GM03348 (cell line): ENCODE measurements at places on chromosomes 7 and 10.
A peak's percentile ranks its signal among the peaks of the same experiment; 100 is the strongest.

GRCh38 chr7:23945472-23945871, 235.5 kb downstream of the STK31 start:
- DNase-seq = no peak

DNA sequence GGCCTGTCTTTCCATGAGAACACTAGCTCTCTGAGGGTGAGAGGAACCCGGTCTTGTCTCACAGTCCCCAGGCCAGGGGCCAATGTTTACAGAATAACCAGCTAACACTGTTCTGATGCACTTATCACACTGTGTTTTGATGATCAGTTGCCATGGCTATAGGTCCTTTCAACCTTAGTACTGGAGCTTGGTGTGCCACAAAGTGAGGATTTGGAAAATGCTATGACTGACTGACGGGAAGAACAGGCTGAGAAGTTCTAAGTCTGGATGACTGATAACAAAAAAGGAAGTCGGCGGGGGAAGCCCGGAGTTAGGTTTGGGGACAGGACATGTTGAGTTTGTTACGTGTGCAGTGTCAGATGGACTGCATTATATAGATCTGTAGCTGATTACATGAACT, 141.8 kb downstream of the CTTNBP2 start:
- no peak for DNase-seq

DNA sequence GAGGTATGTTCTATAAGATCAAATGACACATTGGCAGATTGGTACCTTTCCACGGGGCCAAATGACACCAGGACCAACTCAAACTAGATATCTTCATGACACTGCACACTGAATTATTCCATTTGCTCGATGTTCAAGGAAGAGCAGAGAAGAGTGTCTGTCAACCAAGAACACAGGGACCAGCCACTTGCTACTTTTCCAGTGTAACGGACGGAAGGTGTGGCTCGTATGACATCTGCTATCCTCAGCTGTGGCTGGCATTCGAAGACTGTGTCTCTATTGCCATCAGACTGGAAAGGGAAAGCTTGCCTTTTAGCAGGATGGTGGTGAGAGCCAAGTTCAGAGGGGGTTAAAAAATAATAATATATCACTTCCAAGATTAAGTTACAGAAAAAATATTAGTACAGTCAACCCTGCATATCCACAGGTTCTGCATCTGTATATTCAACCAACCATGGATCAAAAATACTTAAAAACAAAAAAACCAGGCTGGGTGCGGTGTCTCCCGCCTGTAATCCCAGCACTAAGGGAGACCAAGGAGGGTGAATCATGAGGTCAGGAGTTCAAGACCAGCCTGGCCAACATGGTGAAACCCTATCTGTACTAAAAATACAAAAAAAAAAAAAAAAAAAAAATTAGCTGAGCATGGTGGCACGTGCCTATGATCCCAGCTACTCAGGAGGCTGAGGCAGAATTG, 237.1 kb downstream of the PRPF18 start:
- no peak for DNase-seq

GRCh38 chr10:1743141-1743540, 5.8 kb upstream of the ADARB2 start:
- no peak for DNase-seq

- DNase-seq = no peak
Measured at GRCh38 chr10:129815898-129816655, 148.0 kb downstream of the EBF3 start.

- no peak for DNase-seq
Measured at GRCh38 chr7:47951374-47951773, 3.1 kb upstream of the PKD1L1 start.

GRCh38 chr10:107487284-107487683, 322.8 kb upstream of the SORCS1 start:
- DNase-seq = no peak

GRCh38 chr7:9507290-9507689, 1073.9 kb downstream of the NXPH1 start:
- no peak for DNase-seq

DNA sequence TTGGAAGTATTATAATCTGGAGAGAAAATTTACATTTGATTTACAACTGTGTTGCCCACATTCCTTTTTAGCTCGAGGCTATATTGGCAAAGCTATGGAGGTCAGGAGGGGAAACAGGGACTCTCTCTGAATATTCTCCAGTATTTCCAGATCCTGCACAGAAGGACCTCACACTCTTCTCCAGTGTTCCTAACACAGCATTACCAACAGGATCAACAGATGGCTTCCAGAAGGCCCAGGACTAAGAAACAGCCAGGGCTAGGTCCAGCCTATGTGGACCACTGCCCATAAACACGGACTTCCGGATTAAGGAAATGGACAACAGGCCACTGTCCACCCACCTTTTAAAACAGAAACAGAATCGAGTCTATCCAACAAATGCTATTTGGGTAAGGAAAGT, 65.3 kb downstream of the CHCHD3 start:
- DNase-seq = no peak

DNA sequence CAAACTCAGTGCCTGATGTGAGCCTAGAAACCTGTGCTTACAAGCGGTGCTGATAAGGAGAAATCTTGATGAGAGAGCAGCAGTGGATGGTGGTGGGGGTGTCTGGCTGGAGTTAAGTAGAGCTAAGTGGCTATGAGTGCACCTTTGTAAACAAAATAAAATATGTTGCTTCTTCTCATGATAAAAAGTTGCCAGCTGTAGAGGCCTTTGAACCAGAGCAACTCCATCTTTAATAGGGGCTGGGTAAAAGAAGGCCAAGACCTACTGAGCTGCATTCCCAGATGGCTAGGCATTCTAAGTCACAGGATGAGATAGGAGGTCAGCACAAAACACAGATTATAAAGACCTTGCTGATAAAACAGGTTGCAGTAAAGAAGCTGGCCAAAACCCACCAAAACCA, 107.6 kb upstream of the FAM3C start:
- no peak for DNase-seq

GRCh38 chr7:33973231-33974015, 68.1 kb downstream of the BMPER start:
- DNase-seq = no peak

DNA sequence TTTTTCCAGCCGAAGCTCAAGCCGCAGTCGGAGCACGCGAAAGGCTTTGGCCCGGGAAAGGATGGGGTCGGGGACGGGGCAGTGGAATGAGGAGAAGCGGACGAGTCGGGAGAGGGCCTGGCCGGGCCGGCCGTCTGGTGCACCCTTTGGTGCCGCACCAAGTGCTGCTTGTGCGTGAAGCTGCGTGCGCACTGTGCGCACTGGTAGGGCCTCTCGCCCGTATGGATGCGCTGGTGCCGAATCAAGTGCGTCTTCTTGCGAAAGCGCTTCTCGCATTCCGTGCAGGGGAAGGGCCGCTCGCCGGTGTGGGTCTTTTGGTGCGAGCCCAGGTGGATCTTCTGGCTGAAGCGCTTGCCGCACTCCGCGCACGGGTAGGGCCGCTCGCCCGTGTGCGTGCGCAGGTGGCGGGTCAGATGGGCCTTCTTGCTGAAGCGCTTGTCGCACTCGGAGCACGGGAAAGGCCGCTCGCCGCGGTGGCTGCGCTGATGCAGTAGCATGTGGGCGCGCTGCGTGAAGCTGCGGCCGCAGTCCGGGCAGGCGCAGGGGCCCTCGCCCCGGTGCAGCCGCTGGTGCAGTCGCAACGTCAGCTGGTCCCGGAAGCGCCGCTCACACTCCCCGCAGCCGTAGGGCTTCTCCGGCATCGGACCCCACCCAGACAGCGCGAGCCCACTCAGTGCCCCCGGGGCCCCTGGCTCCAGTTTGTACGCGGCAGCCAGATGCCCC, 7.8 kb downstream of the ZNF467 start:
- no peak for DNase-seq

- no peak for DNase-seq
Measured at GRCh38 chr10:50470345-50470744, 153.4 kb downstream of the SGMS1 start.

DNA sequence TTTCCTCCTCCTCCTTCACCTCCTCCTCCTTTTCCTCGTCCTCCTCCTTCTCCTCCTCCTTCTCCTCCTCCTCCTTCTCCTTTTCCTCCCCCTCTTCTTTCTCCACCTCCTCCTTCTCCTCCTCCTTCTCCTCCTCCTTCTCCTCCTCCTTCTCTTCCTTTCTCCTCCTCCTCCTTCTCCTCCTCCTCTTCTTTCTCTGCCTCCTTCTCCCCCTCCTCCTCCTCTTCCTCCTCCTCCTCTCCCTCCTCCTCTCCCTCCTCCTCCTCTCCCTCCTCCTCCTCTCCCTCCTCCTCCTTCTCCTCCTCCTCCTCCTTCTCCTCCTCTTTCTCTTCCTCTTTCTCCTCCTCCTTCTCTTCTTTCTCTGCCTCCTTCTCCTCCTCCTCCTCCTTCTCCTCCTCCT, 13.6 kb downstream of the PLXNA4 start:
- DNase-seq = no peak

DNA sequence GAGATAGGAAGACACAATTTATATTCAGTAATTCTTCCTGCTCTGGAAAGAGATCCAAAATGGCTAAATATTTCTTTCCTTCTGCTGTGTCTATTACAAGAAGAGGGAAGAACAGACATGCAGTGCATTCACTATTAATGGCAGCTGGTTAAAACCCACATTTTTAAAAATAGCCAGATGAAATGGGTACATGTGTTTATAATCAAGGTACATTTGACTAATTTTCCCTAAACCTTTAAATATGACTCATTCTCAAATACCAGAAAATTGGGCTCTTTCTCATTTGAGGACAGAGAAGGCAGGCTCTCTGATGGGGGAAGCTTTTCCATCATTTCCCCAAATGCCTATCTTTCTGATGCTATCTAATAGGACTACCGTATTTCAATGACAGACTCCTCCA, 215.7 kb upstream of the HABP2 start:
- DNase-seq = peak; percentile 40

DNA sequence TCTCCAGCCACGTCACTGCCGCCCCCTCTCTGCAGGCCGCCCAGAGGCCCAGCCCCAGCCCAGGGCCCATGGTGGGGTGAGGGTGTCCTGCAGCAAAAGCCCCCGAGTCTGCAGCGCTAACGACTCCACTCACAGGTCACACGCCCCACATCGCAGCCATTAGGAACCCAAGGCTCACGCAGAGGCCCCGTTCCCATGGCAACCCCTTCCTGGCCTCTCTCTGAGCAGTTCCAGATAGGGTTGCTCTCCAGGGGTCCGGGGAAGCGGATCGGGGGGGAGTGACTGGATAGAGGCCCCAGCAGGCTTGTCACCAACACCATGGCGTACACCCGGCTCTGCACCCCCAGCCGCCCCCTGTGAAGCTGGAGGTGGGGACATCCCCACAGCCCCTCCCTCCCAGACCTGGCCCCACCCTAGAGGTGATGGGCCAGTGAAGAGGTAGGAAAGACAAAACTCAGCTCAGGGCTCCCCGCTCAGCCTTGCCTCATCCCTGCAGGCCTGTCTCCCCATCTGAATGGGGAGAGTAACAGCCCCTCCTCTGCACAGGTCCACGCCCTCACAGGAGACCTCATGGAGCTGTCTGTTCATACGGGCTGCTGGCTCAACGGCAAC, 41.2 kb downstream of the TNRC18 start:
- no peak for DNase-seq

GRCh38 chr10:51706225-51706624, 6.8 kb upstream of the CSTF2T start:
- DNase-seq = peak; percentile 73

DNA sequence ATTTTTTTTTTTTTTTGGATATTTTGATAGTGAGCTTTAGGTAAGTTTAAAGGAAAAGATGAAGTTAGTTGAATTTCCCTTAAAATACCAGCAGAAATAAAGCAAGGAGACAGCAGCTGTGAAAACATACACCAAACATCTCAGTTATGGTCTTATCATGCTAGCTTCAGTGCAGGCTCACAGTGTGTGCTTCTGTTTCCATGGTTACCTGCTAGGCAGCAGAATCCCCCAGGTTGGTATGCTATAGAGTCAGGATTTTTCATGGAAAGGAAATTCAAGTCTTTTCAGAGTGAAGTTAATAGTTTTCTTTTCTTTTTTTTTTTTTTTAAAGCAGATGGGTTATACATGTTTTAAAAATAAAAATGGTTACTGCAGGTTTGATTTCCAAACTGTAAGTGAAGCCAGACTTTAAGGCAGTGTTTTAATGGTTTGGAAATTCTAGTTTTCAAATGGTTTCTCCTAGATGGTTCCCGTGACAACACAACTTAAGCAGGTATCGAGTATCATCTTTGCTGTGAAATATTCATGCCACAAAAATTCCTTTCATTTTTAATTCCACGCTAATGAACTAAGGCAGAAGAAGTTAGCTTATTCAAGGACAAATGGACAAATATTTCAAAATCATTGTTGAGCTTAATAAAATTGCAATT, 230.9 kb downstream of the BICC1 start:
- no peak for DNase-seq

- DNase-seq = no peak
Measured at GRCh38 chr10:122713091-122713885, 13.6 kb upstream of the C10orf120 start.

- no peak for DNase-seq
Measured at GRCh38 chr10:70315815-70316214, 32.0 kb upstream of the NPFFR1 start.

GRCh38 chr7:135366843-135367508, 133.3 kb downstream of the STRA8 start:
- DNase-seq = no peak

DNA sequence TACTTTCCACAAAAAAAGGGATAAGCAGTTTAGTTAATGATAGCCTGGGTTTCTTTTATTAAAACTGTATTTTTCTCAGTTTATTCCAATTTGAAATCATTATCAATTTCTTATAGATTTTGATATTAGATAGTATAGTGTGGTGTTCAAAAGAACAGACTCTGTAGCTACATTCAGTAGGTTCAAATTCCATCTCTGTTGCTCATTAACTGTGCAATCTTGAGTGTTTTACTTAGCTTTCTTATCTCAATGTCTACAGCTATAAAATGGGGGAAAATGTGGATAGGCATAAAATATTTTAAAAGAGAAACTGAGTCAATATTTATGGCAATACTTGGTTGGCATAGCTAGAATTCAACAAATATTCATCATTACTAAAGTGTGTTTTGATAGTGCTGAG, 86.9 kb upstream of the SEMA3A start:
- DNase-seq = no peak

DNA sequence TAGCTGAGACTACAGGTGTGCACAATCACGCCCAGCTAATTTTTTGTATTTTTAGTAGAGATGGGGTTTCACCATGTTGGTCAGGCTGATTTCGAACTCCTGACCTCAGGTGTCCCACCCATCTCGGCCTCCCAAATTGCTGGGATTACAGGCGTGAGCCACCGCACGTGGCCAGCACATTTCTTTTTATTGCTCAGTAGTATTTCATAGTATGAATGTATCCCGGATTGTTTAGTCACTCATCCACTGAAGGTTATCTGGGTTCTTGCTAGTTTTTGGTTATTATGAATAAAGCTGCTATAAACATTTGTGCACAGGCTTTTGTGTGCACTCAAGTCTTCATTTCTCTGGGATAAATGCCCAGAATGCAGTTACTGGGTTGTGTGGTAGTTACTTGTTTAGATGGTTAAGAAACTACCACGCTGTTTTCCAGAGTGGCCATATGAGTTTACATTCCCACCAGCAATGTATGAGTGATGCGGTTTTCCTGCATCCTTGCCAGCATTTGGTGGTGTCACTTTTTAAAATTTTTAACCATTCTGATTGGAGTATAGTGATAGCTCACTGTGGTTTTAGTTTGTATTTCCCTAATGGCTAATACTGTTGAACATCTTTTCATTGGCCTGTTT, 275.8 kb upstream of the LYZL1 start:
- DNase-seq = no peak

GRCh38 chr10:77888356-77888703, 38.2 kb downstream of the DLG5 start:
- no peak for DNase-seq

GRCh38 chr7:70016044-70016770, 417.9 kb downstream of the AUTS2 start:
- peak; percentile 33 for DNase-seq

- DNase-seq = no peak
Measured at GRCh38 chr10:68871731-68872342, 29.3 kb upstream of the DDX50 start.
